Stomach (tissue), 19 donors: ENCODE measurements at places on chromosomes 12 and 14. TPM values are rescaled to one million over a fixed set of nuclear protein-coding genes. Genes with fewer than 3 reads are reported as not detected.

The PRKD1 gene
- 2.7 TPM for polyA plus RNA-seq

The CDKN3 gene
- polyA plus RNA-seq, result 20.8 TPM

The NTF3 gene
- polyA plus RNA-seq, result 0.87 TPM

The GZMH gene
- 1.8 TPM for polyA plus RNA-seq

The TSPAN19 gene
- polyA plus RNA-seq, result not detected

The HRK gene
- not detected for polyA plus RNA-seq

The TAS2R43 gene
- not detected for polyA plus RNA-seq

The TBX5 gene
- polyA plus RNA-seq, result not detected

The CAMKK2 gene
- 22.4 TPM for polyA plus RNA-seq

The SLCO1B1 gene
- polyA plus RNA-seq, result not detected

The DNAJC22 gene
- 1.6 TPM for polyA plus RNA-seq

The C12orf56 gene
- polyA plus RNA-seq, result not detected

The RASSF9 gene
- 1.2 TPM for polyA plus RNA-seq

The CACNA1C gene
- 0.31 TPM for polyA plus RNA-seq

The PRB2 gene
- not detected for polyA plus RNA-seq

The ANKS1B gene
- polyA plus RNA-seq, result 1.7 TPM
